ENCODE measurements at places on chromosomes 6 and 20.

GRCh38 chr6:82958551-82958950 lies 107.1 kb downstream of the UBE3D start:
- DNase-seq, result no peak

GRCh38 chr6:159282421-159282820 lies 113.2 kb downstream of the FNDC1 start:
- no peak for DNase-seq

DNA sequence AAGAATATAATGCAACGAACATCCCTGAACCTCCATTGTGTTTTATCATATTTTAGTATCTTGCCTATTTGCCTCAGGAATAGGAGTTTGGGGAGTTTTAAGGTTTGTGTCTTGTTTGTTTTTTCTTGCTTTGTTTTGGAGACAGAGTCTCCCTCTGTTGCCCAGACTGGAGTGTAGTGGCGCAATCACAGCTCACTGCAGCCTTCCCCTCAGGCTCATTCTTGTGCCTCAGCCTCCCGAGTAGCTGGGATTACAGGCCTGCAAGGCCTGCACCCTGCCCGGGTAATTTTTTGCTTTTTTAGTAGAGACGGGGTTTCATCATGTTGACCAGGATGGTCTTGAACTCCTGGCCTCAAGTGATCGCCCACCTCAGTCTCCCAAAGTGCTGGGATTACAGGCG lies 63.3 kb upstream of the CARMIL1 start:
- DNase-seq, result no peak

DNA sequence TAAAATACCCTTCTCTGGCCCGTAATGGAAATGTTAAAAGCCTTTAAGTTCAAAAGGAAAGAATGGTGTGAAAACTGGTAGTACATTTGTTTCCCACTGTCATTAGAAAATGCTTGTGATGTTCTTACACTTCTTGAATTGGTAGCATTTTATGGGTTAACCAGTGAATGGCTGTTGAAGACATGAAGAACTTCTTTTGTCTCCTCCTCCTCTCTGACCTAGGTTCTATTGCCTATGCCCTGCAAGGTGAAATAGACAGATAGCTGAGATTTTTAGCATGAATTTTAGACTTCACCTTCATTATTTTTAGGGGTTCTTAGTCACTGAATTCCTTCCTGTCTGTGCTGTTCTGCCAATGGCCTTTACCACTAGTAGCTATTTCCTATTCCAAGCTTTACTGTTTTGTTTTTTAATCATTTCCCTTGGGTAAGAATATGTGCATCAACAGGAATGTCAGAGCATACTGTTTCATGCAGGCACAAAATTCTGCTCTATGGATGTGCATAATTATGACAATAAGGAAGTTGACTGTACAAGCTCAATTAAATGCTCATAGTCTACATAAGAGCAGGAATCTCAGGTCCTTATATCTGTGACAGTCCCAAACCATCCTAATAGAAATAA lies 4.9 kb downstream of the TNFAIP3 start:
- DNase-seq, result no peak

DNA sequence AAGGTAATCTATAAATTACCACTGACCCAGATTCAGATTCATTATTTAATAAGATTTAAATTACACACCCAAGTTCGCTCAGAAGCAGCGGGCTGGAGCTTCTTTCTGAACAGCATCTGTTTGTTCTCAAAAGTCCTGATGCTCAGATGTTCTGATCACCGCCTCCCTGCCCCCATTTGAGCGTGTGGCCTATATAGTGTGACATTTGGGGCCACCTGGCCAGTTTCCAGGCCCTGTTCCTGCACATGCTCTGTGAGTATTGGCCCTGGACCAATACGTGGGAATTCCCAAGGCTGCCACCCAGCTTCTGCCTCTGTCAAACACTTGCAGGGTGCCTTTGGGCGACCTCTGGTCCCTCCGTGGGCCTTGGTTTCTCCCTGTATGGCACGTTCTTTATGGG lies 228.8 kb downstream of the TFAP2C start:
- DNase-seq, result no peak

DNA sequence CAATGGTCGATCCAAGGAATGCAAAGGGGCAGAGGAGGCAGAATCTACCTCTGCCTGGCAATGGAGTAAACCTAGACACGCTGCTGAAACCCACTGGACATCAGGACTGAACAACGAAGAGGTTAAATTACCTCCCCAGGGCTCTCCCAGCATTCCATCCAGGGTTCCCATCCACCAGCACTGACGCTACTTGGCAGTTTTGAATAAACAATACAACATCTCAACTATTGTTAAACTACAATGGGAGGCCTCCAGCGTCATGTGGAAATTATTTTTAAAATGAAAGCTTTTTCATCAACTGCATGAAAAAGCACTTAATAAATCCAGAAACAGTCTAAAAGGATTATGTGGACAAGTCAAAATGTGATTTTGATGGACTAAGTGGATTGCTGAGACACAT lies 96.8 kb upstream of the NHSL1 start:
- no peak for DNase-seq

DNA sequence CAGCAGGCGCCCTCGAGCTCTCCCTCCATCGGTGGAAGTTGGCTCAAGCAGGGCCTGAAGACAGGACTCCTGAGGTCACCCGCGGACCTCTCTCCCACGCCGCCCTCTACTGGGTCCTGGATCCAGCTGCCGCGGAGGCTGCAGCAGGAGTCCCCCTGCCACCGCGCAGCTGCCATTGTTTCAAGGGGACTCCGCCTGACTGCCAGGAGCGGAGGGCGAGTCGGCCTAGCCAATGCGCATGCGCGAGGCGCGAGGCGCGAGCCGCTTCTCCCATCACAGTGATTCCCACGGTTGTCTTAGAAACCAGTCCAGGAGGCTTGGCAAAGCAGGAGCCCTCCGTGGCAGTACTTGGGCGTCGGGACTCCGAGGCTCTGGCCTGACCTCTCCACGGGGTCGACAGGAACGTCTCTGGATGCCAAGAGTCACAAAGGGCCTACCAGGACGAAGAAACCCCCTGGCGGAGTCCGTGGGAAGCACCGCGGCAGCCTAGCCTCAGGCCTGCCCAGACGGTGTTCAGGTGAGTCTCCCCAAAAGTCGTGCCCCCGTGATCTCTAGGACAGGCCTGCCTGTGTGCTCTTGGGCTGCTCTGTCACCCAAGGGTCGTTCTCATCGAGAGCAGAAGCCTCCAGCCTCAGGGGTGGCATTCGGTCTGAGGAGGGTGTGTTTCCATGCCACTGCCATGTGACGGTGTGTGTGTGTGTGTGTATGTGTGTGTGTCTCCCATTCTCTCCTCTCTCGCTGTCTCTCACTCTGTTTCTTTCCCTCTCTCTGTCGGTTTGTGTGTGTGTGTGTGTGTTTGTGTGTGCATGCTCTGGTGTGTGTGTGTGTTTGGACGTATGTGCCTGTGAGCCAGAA lies 290.6 kb upstream of the ZNF337 start:
- DNase-seq, result peak; percentile 38

DNA sequence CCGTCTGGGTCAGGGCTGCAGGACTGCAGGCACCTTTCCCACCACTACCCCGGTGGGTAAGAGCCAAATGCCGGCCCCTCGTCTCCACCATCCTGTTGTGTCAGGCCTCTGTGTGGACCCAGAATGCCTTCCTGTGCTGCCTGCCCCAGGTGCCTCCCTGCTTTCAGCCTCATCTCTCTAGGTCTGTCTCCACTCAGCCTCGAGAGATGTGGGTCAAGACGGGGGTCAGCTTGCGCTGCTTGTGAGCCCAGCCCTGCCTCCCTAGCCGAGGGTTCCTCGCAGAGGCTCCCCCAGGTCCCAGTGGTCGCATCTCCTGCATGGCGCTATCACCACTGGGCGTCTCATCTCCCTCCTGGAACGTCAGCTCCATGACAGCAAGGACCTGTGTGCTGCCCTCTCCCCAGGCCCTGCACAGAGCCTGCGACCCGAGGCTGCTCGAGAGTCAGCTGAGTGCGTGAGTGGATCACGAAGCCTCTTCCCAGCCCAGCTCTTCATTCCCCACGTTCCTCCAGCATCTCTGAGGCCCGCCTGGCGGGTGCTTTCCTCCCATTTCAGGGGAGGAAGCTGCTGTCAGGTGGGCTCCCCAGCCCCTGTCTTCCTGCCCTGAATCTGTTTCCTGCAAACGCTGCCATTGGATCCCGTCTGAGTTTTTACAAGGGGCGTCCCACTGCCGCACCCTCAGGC lies 38.7 kb upstream of the ZBP1 start:
- no peak for DNase-seq

GRCh38 chr6:69784595-69785377 lies 12.0 kb downstream of the LMBRD1 start:
- DNase-seq, result no peak

- DNase-seq, result no peak
These were observed 66.5 kb upstream of the PIM1 start for GRCh38 chr6:37103169-37104039.

DNA sequence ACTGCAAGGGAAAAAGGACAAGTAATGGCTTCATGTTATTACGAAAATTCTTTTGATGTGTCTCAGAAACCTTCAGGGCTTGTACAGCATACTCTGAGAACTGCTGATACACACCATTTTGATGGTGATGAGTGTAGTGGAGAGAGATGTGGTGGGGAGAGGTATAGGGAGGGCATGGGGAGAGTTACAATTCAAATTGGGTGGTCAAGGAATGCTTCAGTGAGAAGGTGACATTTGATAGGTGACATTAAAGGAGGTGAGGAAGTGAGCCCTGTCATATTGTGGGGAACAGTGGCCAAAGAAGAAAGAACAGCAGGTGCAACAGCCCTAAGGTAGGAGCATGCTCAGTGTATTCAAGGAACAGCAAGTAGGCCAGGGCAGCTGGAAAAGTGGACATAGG lies 318.9 kb downstream of the CLIC5 start:
- no peak for DNase-seq

GRCh38 chr6:19332806-19333460 lies 504.2 kb upstream of the ID4 start:
- DNase-seq, result no peak

DNA sequence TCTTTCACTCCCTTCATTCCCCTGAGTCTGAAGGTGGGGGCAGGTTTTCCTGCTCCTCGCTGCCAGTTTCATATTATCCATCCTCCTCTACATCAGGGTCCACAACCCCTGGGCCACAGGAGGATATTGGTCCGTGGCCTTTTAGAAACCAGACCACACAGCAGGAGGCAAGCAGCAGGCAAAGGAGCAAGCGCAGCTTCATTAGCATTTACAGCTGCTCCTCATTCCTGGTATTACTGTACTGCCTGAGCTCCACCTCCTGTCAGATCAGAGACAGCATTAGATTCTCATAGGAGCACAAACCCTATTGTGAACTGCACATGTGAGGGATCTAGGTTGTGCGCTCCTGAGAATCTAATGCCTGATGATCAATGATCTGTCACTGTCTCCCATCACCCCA lies 380.3 kb downstream of the ARHGAP18 start:
- no peak for DNase-seq

GRCh38 chr20:23396950-23397627 lies 24.2 kb downstream of the NAPB start:
- DNase-seq, result no peak

DNA sequence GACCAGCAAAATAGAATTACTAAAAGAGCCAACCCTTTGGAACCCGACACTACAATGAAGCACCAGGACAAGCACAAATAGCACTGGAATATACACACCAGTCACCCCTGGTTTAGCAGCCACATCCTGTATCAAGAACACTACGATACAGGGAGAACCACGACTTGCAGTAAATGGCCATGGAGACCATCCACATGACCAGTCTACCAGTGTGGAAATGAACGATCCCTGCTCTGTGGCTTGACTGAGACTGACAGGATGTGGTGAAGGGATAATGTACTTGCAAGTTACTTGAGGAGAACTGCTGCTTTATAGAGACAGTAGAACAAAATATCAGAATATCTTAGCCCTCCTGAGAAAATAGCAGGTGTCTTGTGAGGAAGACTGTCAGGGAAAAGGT lies 169.6 kb downstream of the COL9A1 start:
- DNase-seq, result no peak

DNA sequence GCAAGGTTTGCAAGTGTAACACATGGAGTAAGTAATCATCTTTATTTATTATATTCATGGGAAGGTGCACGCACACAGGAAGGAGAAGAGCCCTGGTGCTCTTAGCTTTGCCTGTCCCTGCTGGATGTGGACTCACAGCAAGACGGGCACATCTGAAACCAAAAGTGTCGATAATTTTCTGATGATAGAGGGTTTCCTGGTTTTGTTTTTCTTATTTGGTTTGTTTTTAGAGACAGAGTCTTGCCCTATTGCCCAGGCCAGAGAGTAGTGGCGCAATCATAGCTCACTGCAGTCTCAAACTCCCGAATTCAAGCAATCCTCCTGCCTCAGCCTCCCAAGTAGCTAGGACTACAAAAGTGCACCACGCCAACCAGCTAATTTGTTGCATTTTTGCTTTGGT lies 7.8 kb upstream of the KHDC1L start:
- DNase-seq, result no peak

- DNase-seq, result no peak
These were observed 249.2 kb downstream of the FRK start for GRCh38 chr6:115811541-115811940.

DNA sequence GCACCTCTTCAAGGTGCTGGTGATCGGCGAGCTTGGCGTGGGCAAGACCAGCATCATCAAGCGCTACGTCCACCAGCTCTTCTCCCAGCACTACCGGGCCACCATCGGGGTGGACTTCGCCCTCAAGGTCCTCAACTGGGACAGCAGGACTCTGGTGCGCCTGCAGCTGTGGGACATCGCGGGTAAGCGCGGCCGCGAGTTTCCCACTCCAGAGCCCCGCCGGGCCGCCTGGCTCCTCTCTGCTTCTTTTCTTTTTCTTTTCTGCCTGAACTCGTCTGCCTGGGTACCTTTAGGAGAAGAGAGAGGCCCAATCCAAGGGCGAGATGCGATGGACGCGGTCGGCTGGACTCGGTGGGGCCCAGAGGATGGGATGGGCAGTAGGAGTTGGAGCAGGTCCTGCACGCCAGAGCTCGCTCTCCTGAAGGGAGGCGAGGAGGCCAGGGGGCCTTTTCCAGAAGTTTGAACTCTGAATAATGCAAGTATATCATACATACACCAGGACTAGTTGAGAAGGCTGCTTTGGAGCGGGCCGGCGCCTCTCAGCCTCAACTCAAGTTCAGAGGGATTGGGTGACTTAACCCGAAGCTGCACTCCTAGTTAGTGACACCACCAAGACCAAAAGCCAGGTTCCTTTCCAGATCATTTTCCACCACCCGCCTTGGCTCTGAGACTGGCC lies 445 bp downstream of the RAB32 start:
- DNase-seq, result no peak

GRCh38 chr6:119830494-119831295 lies 481.1 kb upstream of the MAN1A1 start:
- DNase-seq, result no peak

GRCh38 chr6:24330137-24330732 lies 27.6 kb downstream of the DCDC2 start:
- DNase-seq, result no peak

- no peak for DNase-seq
These were observed 133.7 kb upstream of the GMDS start for GRCh38 chr6:2378891-2379652.
